ENCODE measurements at places on chromosomes 2 and 18. TPM values are rescaled to one million over a fixed set of nuclear protein-coding genes. Genes with fewer than 3 reads are reported as not detected.

Gene CXCR4
- not detected for total RNA-seq

Gene AGPS
- 43.5 TPM for total RNA-seq

Gene NXPH2
- not detected for total RNA-seq

Gene RFX8
- total RNA-seq, result not detected

Gene PRLH
- not detected for total RNA-seq

Gene RGPD4
- not detected for total RNA-seq

Gene SERPINB11
- total RNA-seq, result not detected

Gene IL18R1
- not detected for total RNA-seq

Gene GALNT13
- total RNA-seq, result not detected

Gene CROCC2
- not detected for total RNA-seq

Gene AKAIN1
- not detected for total RNA-seq

Gene KLHL30
- total RNA-seq, result not detected

Gene GLB1L
- 2.3 TPM for total RNA-seq

Gene KIAA2012
- total RNA-seq, result not detected

Gene PIEZO2
- 42.7 TPM for total RNA-seq

Gene ARHGAP28
- 1.6 TPM for total RNA-seq

Gene CFAP221
- total RNA-seq, result not detected

Gene MC4R
- not detected for total RNA-seq

Gene ZSWIM2
- not detected for total RNA-seq

Gene CTNNA2
- not detected for total RNA-seq

Gene RNF152
- total RNA-seq, result 0.99 TPM

Gene GBX2
- 0.94 TPM for total RNA-seq
